B cell (primary cell): ENCODE measurements at places on chromosomes 6 and 20.

DNA sequence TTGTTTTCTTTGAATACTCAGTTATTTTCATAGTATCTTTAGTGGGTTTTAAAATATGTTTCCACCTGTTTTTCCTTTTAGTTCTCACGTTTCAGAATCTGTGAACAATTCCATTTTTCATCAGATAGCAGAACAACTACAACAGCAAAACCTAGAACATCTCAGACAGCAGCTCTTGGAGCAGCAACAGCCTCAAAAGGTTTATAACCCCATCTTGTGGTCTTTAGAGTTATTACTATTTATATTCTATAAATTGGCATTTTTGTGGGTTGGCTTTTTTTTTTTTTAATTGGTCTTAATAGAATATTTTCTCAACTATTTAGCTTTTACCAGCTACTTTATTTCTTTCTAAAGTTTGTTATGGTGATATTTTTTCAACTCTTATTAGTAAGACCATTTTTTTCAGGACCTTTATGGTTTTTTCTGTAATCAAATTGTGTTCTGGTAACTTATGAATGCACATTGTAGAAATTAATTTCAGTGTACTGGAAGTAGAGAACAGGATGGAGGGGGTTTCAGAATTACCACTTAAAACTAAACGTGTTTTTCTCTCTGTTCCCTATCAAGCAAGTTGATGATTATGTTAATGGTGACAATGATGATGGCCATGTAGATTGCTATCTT is 72.2 kb downstream of the SCAF8 start:
- DNase-seq, result peak; percentile 57

DNA sequence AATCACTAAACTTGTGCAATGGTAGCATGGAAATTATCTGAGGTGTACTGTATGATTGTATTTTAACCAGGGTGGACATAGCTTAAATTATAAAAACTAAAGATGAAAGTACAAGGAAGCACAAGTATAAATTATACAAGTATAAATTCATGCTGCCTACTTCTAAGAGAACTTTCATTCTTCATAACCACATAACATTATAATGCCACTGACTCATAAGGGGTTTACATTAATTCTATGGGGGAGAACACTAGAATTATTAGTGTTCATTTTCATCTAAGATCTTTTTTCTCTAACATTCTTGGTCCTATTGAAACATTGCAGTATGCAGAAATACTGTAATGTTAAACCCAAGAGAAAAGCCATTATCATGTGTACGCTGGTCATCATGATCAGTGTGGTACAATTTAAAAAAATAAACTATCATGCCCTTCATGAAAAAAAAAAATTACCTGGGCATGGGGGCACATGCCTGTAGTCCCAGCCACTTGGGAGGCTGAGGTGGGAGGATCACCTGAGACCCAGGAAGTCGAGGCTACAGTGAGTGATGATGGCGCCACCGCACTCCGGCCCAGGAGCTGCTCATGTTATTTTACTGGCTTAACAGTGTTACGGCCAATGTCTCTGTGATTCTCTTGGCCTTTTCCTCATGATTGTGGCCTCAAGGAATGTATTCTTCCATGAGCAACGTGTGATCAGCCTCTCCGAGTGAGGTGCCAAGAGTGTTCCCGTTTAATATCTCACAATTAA is 25.9 kb upstream of the AHCY start:
- DNase-seq, result no peak

DNA sequence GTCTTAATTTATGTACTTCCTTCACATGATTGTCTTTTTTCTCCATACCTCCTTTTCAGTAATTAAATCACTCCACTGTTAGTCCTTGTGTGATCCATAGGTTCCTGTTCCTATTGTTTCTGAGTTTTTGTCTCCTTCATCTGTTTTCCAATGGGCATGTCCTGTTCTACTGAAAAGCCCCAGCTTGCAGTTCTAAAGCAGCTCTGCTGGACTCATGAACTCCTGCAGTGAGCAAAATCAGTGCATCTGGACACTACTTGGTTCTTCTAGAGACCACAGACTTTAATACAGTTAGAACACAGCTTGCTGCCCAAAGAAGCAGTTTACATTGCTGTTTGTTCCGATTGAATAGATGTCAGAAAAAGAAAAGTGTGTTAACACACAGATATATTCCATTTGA is 593.3 kb upstream of the HS3ST5 start:
- no peak for DNase-seq

DNA sequence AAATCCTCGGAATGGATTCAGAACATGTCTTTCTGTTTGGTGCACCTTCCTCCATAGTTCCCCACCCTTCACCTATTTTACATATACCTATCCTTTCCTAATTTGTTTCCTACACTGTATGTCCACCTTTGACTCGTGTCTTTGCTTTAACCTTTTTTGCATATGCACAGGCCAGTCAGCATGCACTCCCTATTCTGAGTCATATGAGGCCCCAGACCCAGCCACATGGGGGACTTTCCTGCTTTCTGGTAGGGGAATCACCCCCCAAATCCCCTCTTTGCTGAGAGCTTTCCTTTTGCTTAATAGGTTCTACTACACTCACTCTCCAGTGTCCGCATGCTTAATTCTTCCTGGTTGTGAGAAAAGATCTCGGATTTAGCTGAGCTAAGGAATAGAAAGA is 393.8 kb upstream of the IMPG1 start:
- DNase-seq, result no peak

DNA sequence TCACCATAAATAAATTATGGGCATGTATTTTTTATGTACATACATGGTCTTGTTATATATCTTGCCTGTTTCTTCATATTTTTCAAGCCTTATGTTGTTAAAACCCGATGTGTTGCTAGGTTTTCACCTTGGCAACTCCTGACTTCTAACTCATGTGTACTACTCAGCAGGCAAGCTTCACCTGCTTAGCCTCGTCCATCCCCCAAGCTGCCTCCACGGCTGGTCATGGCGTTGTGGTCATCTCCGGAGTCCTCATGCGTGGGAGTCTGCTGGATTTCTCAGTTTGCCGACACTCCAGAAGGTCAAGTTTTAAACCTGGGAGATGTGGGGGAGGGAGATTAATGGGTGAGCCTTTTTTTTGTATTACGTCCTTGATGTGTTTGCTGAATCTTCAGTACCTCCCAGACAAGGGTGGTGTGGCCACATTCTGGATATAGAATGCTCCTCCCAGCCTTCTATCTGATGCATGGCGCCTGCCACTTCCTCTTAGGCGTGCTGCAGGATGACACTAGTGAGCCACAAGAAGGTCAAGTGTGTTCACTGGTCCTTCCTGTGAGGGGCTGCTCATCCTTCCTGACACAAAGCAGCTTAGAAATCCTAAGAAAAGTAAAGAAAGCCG is 26.6 kb upstream of the EDN3 start:
- no peak for DNase-seq

DNA sequence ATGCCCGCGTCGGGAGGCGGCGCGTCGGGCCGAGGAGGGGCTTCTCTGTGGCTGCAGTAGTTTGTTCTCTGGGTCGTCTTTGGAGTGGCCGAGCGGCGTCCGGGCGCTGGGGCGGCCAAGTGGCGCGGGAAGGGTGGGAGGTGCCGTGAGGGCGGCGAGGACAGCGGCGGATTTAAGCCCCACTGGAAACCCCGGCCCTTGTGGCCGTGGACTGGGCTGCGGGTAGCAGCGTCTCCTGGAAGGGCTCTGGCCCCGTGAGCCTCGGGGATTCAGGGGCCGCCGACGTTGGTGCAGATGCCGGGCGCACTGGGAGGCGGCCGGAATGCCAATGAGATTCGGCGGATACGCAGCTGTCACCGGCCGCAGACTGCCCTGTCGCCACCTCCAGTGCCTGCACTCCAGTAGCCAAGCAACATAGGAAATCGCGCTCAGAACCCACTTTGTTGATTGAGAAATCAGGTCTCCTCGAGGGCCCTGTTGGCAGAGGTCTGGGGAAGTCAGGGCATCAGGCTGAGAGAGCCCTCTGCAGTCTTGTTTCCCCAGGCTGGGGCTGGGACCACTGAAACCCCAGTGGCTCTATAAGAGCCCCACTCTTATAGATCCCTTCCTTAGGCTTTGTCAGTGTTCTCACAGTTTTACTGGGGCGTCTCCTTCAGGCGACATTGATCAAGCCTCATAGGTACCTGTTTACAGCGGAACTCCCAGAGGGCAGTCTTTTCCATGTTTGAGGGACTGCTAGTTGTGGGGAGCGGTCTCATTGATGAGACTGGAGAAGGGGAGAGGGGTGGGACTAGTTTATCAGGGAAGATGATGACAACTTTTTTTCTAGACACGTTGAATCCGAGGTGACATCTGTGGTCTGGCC is 642 bp downstream of the GZF1 start:
- DNase-seq, result no peak

DNA sequence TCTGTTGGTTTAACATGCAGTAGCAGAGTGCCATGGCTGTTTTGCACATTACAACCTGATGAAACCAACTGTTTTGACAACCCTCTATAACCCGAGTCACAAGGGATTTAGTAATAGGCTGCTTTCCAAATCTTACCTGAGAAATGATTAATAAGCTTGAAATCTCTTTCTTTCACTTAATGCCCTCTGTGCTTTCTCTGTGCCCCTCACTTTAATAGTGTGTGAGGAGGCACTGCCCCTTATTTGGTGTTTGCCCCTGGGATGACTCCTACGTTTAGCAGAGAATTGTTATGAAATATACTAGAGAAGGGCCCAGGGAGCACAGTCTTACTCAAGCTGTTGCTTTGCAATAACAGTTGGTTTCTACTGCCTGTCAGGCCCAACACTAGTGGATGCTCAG is 31.0 kb upstream of the PTCHD4 start:
- no peak for DNase-seq

- DNase-seq, result no peak
Observed at GRCh38 chr6:170222498-170223471, 68.1 kb downstream of the DLL1 start.

DNA sequence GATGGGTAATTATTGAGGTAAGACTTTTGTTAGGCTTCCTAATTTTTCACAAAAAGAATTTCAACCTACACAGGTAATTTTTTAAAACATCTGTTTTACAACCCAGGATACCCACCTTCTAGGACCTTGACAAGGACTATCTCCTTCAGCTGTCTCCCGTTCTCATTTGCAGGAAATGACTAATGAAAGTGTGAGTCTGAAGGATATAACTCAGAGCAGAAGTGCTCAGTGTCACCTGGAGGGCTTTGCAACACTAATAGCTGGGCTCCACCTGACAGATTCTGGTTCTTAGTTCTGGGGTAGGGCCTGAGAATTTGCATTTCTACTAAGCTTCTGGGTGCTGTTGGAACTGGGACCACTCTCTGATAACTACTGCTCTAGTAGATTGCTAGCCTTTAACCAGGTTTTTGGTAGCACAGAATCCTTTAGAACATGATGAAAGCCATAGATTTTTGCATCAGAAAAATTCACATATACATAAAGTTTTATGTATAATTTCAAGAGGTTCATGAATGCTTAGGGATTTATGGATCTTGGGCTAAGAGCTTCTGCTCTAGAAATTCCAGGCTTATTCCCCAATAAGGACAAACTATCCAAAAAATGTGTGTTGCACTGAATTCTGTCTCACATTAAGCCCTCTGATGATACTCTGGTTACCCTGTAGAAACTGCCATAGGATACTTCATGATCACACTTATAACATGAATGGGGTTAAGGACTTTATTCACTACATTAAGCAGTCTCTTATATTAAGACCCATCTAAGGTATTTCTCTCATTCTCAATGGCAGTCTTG is 30.3 kb downstream of the AK9 start:
- no peak for DNase-seq

- no peak for DNase-seq
Observed at GRCh38 chr6:106072501-106073090, 13.5 kb upstream of the PRDM1 start.

GRCh38 chr6:10362300-10362699 is 52.6 kb downstream of the TFAP2A start:
- no peak for DNase-seq

DNA sequence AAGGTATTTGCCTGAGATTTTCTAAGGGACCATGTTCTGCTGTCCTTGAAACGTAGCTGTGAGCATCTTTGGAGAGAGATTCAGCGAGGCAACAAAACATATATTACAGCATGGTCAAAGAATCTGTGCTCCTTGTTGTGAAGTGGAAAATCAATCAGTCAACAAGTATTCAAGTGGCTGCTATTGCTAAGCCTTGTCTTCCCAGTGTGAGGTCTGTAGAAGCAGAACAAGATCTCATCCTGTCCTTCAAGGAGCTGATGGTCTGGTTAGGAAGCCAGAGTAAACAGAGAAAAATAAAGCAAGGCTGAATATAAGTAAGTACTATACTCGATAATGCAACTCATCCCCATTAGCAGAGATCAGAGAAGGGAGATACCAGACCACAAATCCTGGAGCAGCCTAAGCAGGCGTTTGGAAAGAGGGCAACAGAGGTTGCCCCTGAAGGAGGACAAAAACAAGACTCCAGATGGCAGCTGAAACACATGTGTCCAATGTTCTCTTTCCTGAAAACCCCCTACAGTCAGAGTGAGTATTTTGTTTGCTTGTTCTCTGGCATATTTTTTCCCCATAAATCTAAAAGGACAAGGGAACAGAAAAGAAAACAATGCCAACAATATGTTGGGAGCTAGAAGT is 392.0 kb downstream of the SYNE1 start:
- DNase-seq, result no peak

DNA sequence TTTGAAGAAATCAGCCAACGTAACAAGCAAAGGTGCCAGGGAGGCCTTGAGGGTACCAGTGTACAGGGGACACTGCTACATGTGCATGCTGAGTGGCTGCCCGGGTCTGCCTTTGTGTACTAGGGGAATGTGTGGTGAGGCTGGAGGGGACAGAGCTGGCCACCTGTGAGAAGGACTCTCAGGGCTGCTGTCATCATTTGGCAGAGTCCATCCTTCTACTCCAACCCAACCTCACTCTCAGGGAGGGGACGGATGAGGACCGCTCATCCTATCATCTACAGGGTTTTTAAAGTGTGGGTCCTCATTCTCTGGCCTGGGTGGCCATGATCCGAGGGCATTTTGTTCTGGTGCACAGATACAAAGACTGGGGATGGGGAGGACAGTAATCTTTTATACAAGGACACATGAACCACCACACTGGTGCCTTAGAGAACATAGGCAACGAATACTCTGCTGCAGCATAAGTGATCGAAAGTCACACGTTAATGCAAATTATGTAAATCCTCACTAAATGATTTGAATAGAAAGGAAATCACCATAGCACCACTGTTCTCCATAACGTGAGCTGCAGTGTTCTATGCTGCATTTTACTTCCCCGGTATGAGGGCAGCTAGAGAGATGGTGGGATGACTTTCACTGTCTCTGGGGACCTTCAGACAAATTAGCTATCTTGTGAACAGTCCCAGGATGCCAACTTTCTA is 181.4 kb downstream of the GMPR start:
- DNase-seq, result peak; percentile 75

GRCh38 chr6:32327103-32327502 is 44.6 kb downstream of the TSBP1 start:
- DNase-seq, result peak; percentile 33

- DNase-seq, result peak; percentile 58
Observed at GRCh38 chr6:30915591-30915946, 1.5 kb downstream of the VARS2 start.

- DNase-seq, result no peak
Observed at GRCh38 chr20:61252601-61253263, 671 bp downstream of the CDH4 start.

GRCh38 chr20:45341939-45342854 is 6.0 kb downstream of the SDC4 start:
- DNase-seq, result no peak

- no peak for DNase-seq
Observed at GRCh38 chr6:118198746-118199145, 291.7 kb downstream of the SLC35F1 start.
